NCI-H1930 (cell line): ENCODE measurements at places on chromosomes 7 and 10.

GRCh38 chr10:42783181-42783549, 570 bp downstream of the BMS1 start:
- DNase-seq, result no peak

GRCh38 chr7:12866207-12866606, 178.8 kb downstream of the ARL4A start:
- no peak for DNase-seq

- DNase-seq, result no peak
These were observed 11.5 kb upstream of the PLAU start for GRCh38 chr10:73899423-73899822.

DNA sequence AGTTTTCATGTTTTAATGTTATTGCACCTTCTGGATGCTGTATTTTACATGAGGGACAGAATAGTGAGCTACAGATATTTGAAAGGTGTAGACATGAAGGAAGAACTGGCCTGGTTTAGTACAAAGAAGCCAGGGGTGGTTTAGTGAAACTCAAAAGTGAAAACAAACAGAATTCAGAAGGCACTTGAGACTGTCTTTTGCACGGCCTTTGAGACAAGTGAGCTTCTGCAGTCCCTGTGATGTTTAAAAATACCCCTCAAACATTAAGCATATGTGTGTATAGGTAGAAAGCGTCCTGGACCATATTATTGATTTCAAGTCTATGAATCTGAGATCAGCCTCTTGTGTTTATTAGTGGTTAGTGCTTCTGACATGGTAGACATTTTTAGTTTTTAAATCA, 118.9 kb downstream of the CDK14 start:
- no peak for DNase-seq

DNA sequence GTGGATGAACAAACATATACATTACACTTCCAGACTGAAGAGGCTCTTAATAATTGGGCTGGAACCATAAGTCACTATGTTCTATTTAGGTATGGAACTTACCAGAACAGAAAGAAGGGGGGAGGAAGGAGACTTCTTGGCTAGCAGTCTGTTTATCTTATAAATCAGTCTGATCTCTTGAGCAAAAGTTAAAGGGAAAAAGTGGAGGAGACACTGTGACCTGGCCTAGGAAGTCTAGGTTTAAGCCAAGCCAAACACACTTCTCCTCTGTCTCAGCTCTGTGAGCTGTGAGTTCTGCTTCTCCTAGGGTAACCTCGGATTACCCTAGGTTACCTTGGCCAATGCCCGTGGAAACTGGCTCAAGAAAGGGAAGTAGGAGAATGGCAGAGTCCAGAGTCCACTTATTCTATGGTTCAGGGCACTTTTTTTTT, 95.2 kb downstream of the PFKFB3 start:
- no peak for DNase-seq

GRCh38 chr7:100087055-100087750, 1.6 kb upstream of the COPS6 start:
- no peak for DNase-seq

DNA sequence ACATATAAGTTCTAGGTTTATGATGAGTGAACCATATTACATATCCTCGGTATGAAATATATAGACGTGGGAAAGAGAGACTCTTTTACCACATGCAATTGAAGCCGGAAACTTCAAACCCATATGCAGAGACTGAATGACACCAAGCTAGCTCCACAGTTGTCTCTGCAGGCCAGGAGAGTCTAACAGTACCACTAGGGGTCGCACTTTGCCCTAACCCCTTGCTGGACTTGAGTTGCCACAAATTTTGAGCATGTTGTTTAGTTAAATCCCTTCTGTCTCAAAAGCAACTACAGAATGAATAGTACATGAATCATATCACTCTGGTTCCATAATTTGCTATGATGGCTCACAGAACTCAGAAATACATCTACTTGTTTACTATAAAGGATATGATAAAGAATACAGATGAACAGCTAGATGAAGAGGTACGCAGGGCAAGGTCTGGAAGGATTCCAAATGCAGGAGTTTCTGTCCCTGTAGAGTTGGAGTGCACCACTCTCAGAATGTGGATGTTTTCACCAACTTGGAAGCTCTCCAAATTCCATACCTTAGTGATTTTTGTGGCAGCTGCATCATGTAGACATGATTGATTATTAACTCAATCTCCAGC, 112.4 kb upstream of the YAE1 start:
- DNase-seq, result peak; percentile 33

DNA sequence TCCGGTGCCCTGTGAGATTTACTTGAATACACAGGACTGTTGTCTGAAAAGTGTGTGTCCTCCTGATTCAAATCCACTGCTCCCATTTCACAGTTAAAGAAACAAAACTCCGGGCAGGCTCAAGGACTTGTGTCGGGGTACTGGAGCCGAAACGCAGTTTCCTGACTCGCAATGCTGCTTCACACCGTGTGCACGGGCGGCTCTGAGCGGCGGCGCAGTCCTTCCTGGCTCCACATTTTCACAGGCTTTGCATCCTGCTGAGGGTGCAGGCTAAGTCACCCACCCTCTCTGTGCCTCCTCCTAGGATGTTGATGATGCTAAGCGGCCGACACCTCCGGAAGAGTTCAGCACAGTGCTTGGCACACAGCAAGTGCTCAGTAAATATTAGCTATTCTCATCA, 65.4 kb downstream of the SLIT1 start:
- DNase-seq, result no peak

DNA sequence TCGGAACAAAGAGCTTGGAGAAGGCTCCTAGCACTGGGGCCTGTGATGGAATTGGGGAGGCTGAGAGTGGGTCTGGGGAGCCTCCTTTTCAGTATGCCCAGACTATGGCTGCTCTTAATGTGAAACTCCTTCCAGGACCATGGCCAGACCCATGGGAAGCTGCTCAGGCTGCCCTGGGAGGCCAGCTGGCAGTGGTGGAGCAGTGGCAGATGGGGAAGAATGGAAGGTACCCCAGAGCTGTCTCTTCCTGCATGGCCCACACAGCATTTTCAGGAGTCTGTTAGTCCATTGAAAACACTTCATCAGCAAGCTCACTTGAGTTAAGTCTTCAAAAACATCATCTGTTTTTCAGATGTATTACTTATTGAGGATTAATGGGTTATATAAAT, 18.5 kb downstream of the NACAD start:
- no peak for DNase-seq

- DNase-seq, result no peak
These were observed 228.3 kb downstream of the BUB3 start for GRCh38 chr10:123382491-123382890.

DNA sequence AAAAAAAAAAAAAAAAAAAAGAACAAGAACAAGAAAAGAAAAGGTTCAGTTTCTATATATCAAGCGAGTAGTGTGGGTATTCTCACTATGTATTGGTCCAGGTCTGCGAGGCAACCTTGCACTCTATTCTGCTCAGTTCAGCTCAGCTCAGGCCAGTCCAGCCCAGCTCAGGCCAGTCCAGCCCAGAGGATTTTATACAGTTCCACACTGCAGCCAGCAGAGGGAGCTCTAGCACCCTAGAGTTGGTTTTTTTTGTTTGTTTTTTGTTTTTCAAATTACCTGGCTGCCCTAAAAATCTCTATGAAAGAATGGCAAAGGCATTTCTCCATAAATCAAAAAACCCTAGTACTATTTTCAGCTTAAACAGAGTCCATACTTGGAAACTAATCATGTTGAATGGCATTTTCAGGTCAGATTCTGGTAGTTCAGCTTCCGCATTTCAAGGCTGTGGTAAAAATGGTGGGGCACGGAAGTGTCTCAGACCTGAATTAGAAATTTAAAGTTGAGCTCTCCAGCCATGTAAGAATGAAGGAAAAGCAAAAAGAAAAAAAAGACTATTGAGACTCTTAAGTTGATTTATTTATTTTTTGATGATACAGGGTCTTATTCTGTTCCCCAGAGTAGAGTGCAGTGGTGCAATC, 55.2 kb upstream of the GSDME start:
- DNase-seq, result peak; percentile 47

GRCh38 chr7:68433462-68434070, 1164.7 kb upstream of the AUTS2 start:
- no peak for DNase-seq

- DNase-seq, result no peak
These were observed 177.6 kb upstream of the FZD8 start for GRCh38 chr10:35819736-35820135.

DNA sequence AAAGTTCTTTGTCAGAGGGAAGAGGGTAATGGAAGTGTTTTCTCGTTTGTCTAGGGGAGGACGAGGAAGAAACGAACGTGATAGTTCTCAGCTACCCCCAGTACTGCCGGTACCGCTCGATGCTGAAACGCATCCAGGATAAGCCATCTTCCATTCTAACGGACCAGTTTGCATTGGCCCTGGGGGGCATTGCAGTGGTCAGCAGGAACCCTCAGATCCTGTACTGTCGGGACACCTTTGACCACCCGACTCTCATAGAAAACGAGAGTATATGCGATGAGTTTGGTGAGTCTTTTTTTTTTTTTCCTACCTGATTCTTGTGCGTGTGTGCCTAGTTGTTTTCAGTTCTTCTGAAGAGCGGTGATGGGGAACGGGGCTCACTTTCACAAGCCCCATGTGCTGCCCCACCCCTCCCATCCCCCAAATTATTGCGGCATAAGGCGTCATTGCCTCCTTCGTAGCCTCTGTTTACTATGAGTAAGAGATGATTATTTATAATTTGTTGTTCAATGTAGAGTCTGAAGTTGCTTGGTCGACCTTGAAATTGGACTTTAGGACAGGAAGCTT, 98.6 kb downstream of the ARID5B start:
- no peak for DNase-seq
